Spleen (tissue), 13 donors: ENCODE measurements at places on chromosomes 7 and 10.

GRCh38 chr7:22867003-22867402 lies 44.4 kb upstream of the TOMM7 start:
- H3K4me3 ChIP-seq, result no peak overlapping the region
- no peaks in the 10 kb centered on the region for H3K36me3 ChIP-seq
- no peaks in the 10 kb centered on the region for H3K27me3 ChIP-seq
- H3K4me1 ChIP-seq, result peaks cover 5% of the 10 kb centered on the region

- DNase-seq, result no peak
- no peaks in the 10 kb centered on the region for H3K4me1 ChIP-seq
- no peaks in the 10 kb centered on the region for H3K27me3 ChIP-seq
- no peak overlapping the region for H3K4me3 ChIP-seq
Measured at GRCh38 chr10:63593576-63593975, 72.4 kb downstream of the REEP3 start.

DNA sequence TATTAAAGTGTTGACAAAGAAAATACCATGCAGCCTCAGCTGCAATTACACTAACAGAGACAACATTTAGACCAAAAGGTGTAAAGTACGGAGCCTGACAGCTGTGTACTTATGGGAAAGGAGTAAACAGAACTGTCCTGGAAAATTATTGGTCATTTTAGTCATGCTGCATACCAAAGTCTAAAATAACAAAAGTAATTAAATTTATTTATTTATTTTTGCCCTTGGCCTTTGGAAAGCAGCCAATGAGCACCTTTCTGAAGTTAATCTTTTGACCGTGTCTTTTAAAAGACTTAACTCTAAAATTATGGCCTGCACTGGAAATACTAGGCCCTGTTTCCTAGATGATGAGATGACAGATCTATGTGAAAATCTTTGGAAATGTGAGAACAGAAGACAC lies 597.6 kb downstream of the NXPH1 start:
- no peaks in the 10 kb centered on the region for H3K4me1 ChIP-seq
- H3K36me3 ChIP-seq, result no peaks in the 10 kb centered on the region
- H3K27me3 ChIP-seq, result no peaks in the 10 kb centered on the region
- DNase-seq, result no peak

- H3K4me3 ChIP-seq, result no peak overlapping the region
- H3K36me3 ChIP-seq, result no peaks in the 10 kb centered on the region
- H3K27me3 ChIP-seq, result no peaks in the 10 kb centered on the region
- peak overlapping the region; percentile 30 for H3K27ac ChIP-seq
- no peak for DNase-seq
- H3K4me1 ChIP-seq, result peaks cover 25% of the 10 kb centered on the region
Measured at GRCh38 chr10:96830511-96831199, 1.4 kb upstream of the LCOR start.

- H3K27ac ChIP-seq, result no peak overlapping the region
- H3K4me1 ChIP-seq, result peaks cover 5% of the 10 kb centered on the region
- no peak for DNase-seq
- no peaks in the 10 kb centered on the region for H3K36me3 ChIP-seq
- H3K4me3 ChIP-seq, result no peak overlapping the region
Measured at GRCh38 chr10:12533151-12533550, 183.8 kb downstream of the CAMK1D start.

DNA sequence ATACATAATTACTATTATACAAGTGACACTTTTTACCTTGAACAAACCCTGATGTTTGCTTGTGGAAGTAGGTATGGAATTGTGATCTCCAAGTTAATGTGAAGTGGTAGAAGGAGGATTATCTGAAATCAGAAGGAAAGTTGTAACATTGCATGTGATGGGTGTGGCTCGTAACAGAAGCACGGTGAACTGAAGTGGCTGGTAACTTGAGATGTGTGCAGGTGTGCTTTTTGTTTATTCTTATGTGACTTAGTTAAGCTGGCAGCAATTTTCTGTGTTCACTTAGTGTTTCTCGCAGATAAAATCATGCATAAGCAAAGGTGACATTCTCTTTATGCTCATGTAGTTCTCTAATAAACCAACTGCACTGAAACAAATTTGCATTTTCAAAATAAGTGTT lies 82.3 kb downstream of the ZEB1 start:
- H3K4me3 ChIP-seq, result no peak overlapping the region
- no peaks in the 10 kb centered on the region for H3K36me3 ChIP-seq
- H3K27ac ChIP-seq, result no peak overlapping the region
- no peaks in the 10 kb centered on the region for H3K4me1 ChIP-seq
- no peak for DNase-seq

DNA sequence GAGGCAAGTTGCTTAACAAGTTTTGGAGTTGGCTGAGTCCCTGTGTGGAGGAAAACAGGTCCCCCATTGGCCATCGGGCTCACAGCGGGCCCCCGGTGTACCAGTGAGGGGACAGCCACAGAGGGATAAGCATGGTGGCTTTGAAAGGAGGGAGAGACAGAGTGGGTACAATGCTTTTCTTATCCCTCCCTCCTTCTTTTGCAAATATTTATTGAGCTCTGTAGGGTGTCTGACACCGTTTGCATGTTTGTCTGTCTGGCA lies 2.8 kb downstream of the HTRA1 start:
- no peak overlapping the region for H3K4me3 ChIP-seq
- H3K36me3 ChIP-seq, result no peaks in the 10 kb centered on the region
- H3K4me1 ChIP-seq, result peaks cover 22% of the 10 kb centered on the region
- DNase-seq, result no peak

DNA sequence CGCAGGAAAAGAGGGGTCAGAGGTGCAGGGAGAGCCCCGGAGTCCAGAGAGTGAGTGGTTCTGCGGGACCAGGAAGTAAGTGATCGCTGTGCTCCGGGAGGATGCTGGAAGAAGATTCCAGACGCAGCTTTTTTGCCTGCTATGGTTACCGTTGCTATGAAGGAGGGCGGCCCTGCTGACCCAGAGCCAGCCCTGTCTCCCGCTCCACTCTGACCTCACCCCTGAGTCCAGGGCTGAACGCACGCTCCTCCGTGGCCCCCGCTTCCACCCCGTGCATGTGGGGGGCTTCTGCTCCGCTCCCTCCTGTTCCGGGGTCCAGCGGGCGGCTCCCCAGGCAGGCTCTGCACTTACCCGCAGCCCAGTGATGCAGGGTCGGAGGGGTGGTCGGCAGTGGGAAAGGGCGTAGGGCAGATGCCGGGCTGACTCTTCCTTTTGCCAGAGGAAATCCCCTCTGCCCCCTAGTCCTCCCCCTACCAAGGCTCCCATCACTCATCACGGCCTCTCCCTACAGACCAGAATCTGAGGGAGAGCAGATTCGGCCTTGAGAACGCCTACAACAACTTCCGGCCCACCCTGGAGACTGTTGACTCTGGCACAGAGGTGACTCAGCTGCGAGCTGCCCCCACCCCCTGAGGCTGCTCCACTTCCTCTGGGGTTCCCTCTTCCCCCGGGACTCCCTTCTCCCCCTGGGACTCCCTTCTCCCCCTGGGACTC lies 2.7 kb upstream of the MUC17 start:
- DNase-seq, result peak; percentile 88
- H3K4me1 ChIP-seq, result peaks cover 22% of the 10 kb centered on the region
- peaks cover 3% of the 10 kb centered on the region for H3K27me3 ChIP-seq
- peak overlapping the region; percentile 23 for H3K4me3 ChIP-seq
- H3K36me3 ChIP-seq, result no peaks in the 10 kb centered on the region

DNA sequence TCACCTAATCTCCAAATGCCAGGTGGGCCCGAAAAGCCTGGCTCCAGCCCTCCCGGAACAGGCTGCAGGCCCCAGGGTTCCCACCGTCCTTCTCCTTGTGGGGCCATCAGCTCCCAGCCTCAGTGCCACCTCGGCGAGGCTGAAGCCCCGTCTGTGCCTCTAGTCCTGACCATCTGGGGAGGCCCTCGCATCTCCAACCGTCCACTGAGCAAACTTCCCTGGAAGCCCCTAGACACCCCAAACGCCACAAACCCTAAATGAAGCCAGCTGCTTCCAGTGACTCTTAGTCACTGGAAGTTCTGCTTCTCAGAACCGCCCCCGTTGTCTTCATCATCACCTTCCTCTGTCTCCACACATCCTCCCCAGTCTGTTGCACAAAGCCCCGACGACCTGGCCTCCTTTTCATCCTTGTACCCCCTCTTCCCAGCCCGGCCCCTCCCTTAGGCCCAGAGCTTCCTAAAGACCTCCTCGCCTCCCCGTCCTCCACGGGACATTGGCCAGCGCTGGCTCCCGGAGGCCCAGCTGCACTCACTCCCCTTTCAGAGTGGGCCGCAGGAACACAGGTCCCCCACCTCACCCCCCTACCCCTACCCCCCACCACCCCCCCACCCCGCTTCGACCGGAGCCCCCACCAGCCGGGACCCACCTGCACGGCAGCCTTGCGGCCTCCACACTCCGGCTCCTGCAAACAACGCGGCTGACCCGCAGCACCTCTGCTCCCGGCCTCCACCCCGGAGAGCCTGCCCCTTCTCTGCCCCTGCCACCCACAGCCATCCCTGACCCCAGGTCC lies 1.1 kb upstream of the DIP2C start:
- no peaks in the 10 kb centered on the region for H3K27me3 ChIP-seq
- peak overlapping the region; percentile 47 for H3K27ac ChIP-seq
- DNase-seq, result no peak
- H3K4me3 ChIP-seq, result peak overlapping the region; percentile 25

- H3K4me3 ChIP-seq, result no peak overlapping the region
- H3K36me3 ChIP-seq, result no peaks in the 10 kb centered on the region
- no peak for DNase-seq
Measured at GRCh38 chr10:70090013-70090412, 37.4 kb downstream of the MACROH2A2 start.

GRCh38 chr10:44891721-44892120 lies 19.4 kb upstream of the TMEM72 start:
- no peaks in the 10 kb centered on the region for H3K36me3 ChIP-seq
- H3K4me3 ChIP-seq, result no peak overlapping the region
- no peaks in the 10 kb centered on the region for H3K4me1 ChIP-seq

GRCh38 chr7:141287936-141288335 lies 214.1 kb downstream of the TMEM178B start:
- no peak overlapping the region for H3K27ac ChIP-seq
- H3K27me3 ChIP-seq, result no peaks in the 10 kb centered on the region

GRCh38 chr7:111734954-111735660 lies 172.8 kb upstream of the IMMP2L start:
- H3K4me3 ChIP-seq, result no peak overlapping the region
- no peaks in the 10 kb centered on the region for H3K36me3 ChIP-seq
- H3K4me1 ChIP-seq, result no peaks in the 10 kb centered on the region
- DNase-seq, result no peak

- peaks cover 10% of the 10 kb centered on the region for H3K4me1 ChIP-seq
- no peak overlapping the region for H3K4me3 ChIP-seq
- peaks cover 18% of the 10 kb centered on the region for H3K27me3 ChIP-seq
- no peaks in the 10 kb centered on the region for H3K36me3 ChIP-seq
- DNase-seq, result peak; percentile 93
Measured at GRCh38 chr7:33895025-33895804, 10.1 kb upstream of the BMPER start.

DNA sequence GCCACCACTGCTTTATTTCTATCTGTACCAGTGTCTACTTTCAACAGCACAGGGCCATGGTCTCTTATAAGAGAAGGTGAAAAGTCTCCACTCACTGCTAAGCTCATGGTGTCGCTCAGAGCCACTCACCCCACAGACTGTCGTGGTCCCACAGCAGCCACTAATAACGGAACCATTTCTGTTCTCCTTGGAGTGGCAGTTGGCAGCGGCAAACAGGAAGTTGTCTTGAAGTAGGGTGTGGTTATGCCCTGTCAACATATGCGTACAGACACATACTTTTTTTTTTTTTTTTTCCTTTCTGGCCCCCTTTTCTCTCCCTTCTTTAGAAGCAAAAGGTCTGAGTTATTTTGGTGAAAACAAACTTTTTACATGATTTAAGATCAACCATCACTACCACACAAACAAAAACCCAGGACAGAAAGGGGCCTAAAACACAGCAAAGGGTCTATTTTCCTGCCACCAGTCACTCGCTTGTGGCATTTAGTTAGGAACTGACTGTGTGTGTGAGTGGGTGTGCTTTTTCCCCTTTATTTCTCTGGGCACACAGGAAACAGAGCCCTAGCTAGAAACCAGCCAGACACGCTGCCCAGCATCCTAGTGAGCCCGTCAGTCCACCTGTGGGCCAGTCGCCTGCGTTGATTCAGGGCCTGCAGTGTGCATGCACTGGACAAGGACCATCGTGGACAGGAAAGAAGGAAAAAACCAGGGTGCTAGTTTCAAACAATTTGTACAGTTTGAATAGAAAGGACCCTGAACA lies 96.7 kb upstream of the EFCAB10 start:
- DNase-seq, result peak; percentile 86
- H3K4me1 ChIP-seq, result peaks cover 81% of the 10 kb centered on the region
- H3K36me3 ChIP-seq, result no peaks in the 10 kb centered on the region
- H3K27me3 ChIP-seq, result no peaks in the 10 kb centered on the region
- peak overlapping the region; percentile 41 for H3K4me3 ChIP-seq
- H3K27ac ChIP-seq, result peak overlapping the region; percentile 66

DNA sequence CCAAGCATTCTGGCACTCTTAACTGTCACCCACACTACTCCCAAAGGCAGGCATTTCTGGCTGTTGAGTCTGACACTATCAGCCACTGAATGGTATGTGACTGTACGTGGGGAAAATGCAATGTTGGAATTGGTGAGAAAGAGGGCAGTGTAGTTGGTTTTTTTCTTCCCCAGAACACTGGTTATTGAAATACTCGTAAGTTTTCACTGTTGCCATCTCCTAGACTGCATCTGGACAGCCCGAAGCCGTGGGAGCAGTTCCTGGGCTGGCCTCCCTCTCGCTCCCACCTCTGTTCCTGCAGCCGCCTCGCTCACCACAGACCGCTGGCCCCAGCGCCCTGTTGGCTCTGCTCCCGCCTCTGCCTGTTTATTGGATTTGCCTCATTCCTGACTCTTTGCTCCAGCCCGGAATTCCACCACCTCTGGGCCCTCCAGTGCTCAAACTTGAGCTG lies 5.7 kb downstream of the PLCE1 start:
- no peak for DNase-seq
- peaks cover 10% of the 10 kb centered on the region for H3K27me3 ChIP-seq
- no peak overlapping the region for H3K27ac ChIP-seq
- H3K4me3 ChIP-seq, result no peak overlapping the region
- no peaks in the 10 kb centered on the region for H3K4me1 ChIP-seq

- peaks cover 30% of the 10 kb centered on the region for H3K27me3 ChIP-seq
- H3K36me3 ChIP-seq, result no peaks in the 10 kb centered on the region
- no peak overlapping the region for H3K27ac ChIP-seq
- H3K4me3 ChIP-seq, result no peak overlapping the region
- peaks cover 4% of the 10 kb centered on the region for H3K4me1 ChIP-seq
- no peak for DNase-seq
Measured at GRCh38 chr7:148334441-148334956, 256.1 kb upstream of the C7orf33 start.

- no peaks in the 10 kb centered on the region for H3K4me1 ChIP-seq
- H3K27me3 ChIP-seq, result no peaks in the 10 kb centered on the region
- no peaks in the 10 kb centered on the region for H3K36me3 ChIP-seq
Measured at GRCh38 chr10:77940627-77941026, 14.1 kb upstream of the DLG5 start.

GRCh38 chr10:49057231-49057880 lies 58.0 kb downstream of the VSTM4 start:
- no peak for DNase-seq
- no peaks in the 10 kb centered on the region for H3K36me3 ChIP-seq
- no peak overlapping the region for H3K4me3 ChIP-seq
- H3K27ac ChIP-seq, result no peak overlapping the region
- peaks cover 15% of the 10 kb centered on the region for H3K4me1 ChIP-seq
- no peaks in the 10 kb centered on the region for H3K27me3 ChIP-seq

GRCh38 chr7:133941496-133941895 lies 185.6 kb upstream of the LRGUK start:
- H3K27me3 ChIP-seq, result no peaks in the 10 kb centered on the region
- no peak overlapping the region for H3K27ac ChIP-seq
- DNase-seq, result no peak
- H3K36me3 ChIP-seq, result peaks cover 5% of the 10 kb centered on the region

GRCh38 chr7:30697719-30698460 lies 15.6 kb upstream of the CRHR2 start:
- no peak overlapping the region for H3K27ac ChIP-seq
- DNase-seq, result peak; percentile 60
- no peaks in the 10 kb centered on the region for H3K36me3 ChIP-seq
- H3K4me3 ChIP-seq, result no peak overlapping the region
